ENCODE measurements at places on chromosomes 12 and 14.
A peak's percentile ranks its signal among the peaks of the same experiment; 100 is the strongest.

DNA sequence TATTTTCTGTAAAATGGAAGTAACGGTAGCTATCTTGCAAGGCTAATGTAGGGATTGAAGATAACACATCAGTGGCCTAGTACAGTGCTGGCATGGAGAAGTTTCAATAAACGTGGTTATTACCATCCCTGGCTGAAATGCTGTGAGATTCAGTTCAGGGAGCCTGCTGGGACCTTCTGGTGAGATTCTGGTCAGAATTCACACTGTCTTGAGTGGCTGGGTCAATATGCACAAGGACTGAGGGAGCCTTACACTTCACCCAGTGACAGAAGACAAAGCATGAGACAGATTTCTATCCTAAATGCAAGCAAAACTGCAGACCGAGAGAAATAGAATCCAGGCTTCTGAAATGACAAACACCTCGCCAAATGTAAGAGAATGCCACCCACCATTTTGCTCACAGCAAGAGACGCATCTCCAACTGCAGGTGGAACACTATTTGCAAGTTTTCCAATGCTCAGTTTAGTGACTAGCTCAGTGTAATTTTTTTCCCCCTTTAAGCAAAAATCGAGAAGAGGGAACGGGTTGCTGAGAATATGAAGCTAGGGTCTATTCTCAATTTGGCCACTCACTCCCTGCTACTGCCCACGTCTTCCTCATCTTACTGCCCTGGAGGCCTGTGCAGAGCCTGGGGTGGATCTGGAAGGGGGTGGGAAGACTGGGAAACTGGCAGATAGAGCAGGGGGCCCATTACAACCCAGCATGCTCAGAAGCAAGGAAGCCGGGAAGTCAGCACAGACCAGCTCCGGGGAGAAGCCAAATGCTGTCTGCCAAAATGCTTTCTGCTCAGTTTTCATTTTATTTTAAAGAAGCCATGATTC, 201.3 kb downstream of the TTC7B start:
- DNase-seq: no peak

GRCh38 chr12:95498968-95499367, 25.0 kb downstream of the METAP2 start:
- DNase-seq: no peak

GRCh38 chr12:111954969-111955368, 58.0 kb downstream of the TMEM116 start:
- no peak for DNase-seq

- no peak for DNase-seq
Observed at GRCh38 chr12:19688532-19688931, 249.2 kb downstream of the AEBP2 start.

DNA sequence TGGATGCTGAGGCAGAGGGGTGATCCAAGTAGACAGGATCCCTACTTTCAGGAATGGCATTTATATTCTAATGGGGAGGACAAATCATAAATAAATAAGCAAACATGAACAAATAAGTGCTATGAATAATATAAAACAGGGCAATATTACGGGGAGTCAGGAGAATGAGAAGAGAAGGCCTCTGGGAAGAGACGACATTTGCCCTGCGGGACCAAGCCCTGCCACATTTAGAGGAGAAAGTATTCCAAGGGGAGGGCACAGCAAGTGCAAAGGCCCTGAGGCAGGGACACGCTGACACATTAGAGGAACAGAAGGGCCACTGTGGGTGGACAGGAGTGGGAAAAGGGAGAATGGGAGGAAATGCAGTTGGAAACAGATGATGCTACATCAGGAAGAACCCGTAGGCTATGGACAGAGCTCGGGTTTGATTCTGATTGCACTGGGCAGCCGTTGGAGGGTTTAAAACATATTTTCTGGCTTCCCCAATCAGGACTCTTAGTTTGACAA, 1.3 kb downstream of the RNFT2 start:
- peak; percentile 59 for DNase-seq

- DNase-seq: no peak
Observed at GRCh38 chr12:11542599-11542998, 106.9 kb upstream of the ETV6 start.

GRCh38 chr12:112969547-112970306, 8.6 kb upstream of the OAS2 start:
- no peak for DNase-seq

DNA sequence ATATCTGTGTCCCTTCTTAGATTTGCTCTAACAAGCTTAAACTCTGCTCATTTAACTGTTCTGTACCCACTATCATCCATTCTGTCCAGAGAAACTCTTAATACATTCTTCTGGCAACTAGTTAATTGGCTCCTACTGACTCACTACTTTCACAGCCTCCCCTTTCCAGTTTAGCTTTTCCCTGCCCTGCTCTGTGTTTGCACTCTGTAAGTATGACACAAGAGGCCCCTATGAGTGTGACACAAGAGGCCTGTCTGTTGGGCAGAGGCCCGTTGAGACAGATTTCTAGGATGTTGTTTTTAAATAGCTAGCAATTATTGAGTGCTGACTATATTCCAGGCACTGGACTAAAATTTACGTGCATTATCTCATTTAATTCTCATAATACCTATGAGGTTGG, 246.0 kb upstream of the DAAM1 start:
- DNase-seq: peak; percentile 28

DNA sequence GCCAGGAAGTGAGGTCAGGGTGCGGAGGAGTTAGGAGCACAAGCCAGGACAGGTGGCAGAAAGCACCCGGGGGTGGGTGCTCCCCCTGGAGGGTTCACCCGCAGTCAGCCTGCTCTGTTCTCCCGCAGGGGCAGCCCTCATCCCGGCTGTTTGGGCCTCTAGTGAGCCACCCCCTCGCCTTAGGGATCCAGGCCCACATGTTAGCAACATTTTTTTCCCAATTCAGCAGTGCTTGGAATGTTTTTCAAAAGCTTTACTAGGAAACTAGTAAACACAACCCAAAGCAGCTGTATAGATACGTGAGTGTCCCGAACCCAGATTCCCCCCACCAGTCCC, 28.5 kb upstream of the NXPH4 start:
- DNase-seq: no peak

DNA sequence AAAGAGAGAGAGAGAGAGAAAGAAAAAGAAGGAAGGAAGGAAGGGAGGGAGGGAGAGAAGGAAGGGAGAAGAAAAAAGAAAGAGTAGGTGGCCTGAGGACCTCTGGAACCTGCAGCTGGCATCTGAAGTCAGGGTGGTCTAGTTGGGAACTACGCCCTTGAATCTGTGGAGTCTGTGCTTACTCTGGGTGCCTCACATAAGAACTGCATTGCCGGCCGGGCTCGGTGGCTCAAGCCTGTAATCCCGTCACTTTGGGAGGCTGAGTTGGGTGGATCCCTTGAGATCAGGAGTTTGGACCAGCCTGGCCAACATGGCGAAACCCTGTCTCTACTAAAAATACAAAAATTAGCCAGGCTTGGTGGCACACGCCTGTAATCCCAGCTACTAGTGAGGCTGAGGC, 10.0 kb upstream of the NRDE2 start:
- DNase-seq: peak; percentile 64

- peak; percentile 60 for DNase-seq
Observed at GRCh38 chr12:82090165-82090564, 268.0 kb downstream of the CCDC59 start.

DNA sequence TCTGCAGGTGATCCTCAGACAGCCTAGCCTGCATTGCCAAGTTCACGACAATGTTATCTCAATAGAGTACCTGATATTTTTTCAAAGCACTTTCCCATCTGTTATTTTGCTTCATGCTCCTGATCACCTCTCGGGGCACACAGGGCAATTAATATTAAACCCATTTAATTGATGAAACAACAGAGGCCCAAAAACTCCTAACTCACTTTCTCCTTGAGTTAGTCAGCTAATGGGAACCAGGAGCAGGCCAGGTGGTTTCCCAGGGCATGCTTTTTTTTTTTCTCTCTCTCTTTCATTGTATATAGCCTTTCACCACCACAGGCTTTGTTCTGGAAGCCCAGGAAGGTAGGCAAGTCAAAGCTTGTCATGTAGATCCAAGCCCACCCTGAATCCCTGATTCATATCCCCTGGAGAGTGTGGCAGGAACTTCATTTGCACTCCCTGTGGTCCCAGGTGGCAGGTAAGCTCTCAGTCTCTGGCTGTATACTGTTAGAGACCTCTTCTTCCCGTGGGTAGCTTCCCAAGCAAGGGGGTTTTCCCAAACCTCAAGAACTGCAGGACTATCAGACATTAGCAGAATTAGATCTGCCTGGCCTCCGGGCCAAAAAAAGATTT, 41.6 kb upstream of the MAP1LC3B2 start:
- DNase-seq: no peak

DNA sequence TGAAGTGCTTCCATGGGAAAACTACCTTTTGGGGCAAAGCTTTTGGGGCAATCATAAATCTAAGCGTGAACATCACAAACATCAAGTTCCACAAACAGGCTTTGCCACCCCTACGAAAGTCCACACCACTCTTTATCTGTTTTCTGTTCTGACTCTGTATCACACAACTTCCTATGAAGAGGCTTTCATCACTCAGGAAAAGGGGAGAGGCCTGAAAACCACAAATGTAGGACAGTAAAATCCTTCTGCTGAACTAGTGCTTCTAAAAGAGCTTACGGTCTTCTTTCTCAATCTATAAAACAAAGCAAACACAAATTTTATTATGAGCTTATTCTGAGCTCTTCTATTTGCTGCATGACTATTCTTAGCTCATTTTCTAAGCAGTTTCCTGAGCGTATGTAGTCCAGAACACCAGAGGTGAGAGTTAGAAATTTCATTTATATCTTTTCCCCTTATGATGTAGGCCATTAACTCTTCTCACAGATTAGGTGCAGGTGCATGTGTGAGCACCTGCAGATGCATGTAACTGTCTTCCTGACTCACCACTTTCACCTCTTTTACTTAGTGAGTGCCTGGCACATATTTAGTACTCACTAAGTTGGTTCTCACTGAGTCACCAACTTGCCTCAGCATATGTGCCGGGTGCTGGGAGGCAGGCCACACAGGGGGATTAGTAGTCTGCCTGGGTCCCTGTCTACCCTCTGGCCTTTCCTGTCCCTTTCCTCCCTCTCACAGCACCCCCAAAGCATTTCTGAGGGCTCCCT, 32.9 kb upstream of the SYCP3 start:
- DNase-seq: no peak

- no peak for DNase-seq
Observed at GRCh38 chr12:79964100-79964627, 29.3 kb upstream of the PPP1R12A start.

GRCh38 chr14:102994689-102995088, 62.7 kb downstream of the CDC42BPB start:
- DNase-seq: no peak

DNA sequence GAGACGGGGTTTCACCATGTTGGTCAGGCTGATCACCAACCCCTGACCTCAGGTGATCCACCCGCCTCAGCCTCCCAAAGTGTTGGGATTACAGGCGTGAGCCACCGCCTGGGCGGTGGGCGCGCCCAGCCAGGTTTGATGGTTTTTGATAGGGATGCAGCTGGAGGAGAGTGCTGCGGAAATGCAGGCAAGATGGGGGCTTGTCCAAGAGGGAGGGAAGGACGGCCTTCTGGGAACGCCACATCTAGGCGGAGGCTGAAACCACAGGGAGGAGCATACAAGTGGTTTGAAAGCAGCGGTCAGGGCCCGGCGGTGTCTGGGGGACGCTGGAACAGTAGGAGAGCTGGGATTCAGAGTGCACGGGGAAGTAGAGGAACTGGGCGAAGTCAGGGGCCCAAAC, 134.6 kb downstream of the VRK1 start:
- no peak for DNase-seq

GRCh38 chr12:117284140-117284539, 77.3 kb downstream of the NOS1 start:
- DNase-seq: peak; percentile 75

DNA sequence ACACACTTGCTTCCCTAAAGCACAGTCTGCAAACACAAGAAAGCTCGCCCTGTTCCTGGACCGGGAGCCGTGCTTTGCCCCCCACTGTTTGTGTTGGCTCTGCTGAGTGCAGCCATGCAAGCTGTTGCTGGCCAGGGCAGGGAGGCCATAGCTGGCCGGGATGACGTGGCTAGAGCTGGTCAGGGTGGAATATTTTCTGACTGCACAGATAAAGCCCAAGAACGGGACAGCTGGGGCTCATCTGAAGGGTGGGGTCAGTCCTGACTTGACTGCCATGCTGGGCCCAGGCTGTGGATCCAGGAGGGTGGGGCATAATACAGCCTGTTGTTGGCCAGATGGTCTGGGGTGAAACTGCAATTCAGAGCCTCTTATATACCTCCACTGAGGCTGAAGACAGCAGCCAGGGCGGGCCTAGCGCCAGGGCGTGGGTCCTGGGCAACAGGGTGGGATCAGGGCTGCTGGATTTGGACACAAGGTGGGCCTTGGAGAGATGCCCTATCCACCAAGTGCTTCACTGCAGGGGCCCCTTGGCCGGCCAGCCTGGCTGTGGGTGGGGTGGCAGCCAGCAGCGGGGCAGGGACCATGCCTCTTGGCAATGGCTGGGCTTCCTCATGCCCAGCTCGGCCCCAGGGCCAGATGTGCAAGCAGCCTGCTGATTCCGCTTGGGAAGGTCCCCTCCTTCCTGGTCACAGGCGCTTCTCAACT, 14.8 kb downstream of the KMT5A start:
- DNase-seq: no peak

DNA sequence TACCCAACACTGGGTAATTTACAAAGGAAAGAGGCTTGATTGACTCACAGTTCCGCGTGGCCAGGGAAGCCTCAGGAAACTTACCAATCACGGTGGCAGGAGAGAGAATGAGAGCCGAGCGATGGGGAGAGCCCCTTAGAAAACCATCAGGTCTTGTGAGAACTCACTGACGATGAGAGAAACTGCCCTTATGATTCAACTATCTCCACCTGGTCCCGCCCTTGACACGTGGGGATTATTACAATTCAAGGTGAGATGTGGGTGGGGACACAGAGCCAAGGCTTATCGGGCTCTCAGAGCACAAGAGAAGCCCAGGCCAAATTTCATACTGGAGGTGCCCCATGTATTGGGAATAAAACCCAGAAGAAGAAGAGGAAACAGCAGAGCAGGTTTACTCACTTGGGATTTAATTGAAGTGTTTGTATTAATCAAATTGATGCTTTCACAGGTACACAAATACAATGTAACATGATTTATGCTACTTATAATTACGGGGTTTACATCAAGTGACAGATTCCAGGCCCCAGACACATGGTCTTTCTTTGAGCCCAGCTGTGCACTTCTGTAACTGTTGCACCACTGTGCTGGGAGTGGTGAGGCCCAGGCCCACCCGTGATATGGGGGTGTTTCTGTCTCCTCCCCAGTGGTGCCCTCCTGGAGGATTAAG, 8.2 kb upstream of the CCDC85C start:
- peak; percentile 35 for DNase-seq

- no peak for DNase-seq
Observed at GRCh38 chr14:87430810-87431209, 562.2 kb downstream of the GALC start.

DNA sequence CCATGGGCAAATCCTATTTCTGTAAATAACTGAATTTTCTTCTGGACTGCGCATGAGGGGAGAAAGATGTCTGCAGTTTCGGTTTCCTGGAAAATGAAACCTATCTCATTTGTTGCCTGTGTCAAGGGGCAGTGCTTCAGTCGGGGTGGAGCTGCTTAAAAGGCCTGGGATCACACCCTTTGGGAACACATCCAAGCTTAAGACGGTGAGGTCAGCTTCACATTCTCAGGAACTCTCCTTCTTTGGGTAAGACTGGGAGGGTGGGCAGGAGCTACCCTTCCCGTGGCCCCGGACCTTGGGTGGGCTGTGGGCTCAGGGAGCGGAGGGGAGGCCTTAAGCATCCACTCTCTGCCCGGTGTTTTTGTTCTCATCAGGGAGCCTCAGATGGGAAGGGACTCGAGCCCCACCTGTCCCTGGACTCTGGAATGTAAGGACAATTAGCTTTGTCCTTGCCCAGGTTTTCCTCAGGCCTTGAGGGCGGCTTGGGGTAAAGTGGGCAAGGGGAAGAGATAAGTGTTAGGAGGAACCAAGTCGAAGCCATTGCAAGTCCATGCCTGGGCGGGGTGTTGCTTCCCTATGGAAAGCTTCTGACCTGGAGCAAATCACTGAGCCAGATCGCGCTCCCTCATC, at the start of gene IFI27:
IFI27 (plus strand) TSS at position 185 of the 630 bp plus-strand sequence.
- DNase-seq: no peak
